ENCODE measurements at places on chromosomes 13 and 19. TPM values are rescaled to one million over a fixed set of nuclear protein-coding genes. Genes with fewer than 3 reads are reported as not detected.

Gene CGB1
- not detected for total RNA-seq

GRCh38 chr19:47819858-47820257 lies 1.9 kb upstream of the CRX start:
- no peak overlapping the region for H3K27ac ChIP-seq
- H3K36me3 ChIP-seq: no peaks in the 10 kb centered on the region
- no peaks in the 10 kb centered on the region for H3K4me1 ChIP-seq
- DNase-seq: no peak
- peaks cover 32% of the 10 kb centered on the region for H3K27me3 ChIP-seq

- DNase-seq: no peak
- no peaks in the 10 kb centered on the region for H3K4me1 ChIP-seq
- no peak overlapping the region for H3K27ac ChIP-seq
These were observed 13.9 kb downstream of the VSTM2B start for GRCh38 chr19:29539670-29540069.

DNA sequence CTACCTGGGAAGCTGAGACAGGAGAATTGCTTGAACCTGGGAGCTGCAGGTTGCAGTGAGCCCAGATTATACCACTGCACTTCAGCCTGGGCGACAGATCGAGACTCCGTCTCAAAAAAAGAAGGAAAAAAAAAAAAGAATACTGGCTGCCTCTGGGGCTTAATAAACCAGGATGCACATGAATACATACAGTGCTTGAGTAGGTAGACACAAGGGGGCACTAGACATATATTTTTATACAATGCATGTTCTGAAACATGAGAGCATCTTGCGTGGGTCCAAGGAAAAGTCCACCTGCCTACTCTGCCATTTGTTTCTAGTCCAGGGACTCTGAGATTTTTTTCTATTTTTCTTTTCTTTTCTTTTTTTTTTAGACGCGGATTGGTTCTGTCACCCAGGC lies 31.2 kb downstream of the KEAP1 start:
- H3K27me3 ChIP-seq: no peaks in the 10 kb centered on the region
- peaks cover 12% of the 10 kb centered on the region for H3K4me1 ChIP-seq
- H3K27ac ChIP-seq: no peak overlapping the region
- DNase-seq: peak; percentile 47

DNA sequence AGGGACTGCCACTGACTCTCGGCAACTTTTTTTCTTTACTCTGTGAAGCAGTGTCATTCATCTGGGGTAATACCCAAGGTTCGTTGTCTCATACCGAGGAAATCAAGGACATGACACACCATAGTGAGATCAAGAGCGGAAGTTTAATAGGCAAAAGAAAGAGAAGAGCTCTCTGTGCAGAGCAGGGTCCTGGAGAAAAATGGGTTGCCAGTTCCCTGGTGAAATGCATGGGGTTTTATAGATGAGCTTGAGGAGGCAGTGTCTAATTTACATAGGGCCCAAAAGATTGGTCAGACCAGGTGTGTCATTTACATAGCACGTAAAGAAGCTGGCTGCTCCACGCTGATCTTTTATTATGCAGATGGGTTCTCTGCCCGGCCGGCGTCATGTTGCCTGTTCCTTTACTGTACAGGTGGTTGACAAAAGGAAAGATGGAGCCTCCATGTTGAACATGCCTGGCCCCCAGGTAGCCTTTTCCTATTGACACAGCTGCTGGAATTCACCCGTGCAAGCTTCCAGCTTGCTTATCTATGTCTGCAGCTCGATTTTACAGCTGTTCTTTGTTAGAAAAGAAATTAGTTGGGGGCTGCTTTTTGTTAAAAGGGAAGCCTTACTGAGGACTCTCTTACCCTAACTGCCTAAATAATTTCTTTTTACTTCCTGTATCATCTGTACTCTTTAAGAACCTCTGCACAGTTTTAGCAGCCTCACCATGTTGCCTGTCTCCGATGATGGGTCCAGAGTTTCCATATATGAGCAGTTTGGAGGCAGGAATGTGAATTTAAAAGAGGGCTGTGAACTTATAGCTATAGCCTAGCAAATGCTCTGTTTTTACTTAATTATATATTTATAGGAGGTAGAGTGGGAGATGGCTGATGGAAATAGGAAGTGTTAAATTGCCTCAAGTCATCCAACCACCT lies 98.0 kb upstream of the DIAPH3 start:
- H3K4me3 ChIP-seq: no peak overlapping the region
- DNase-seq: no peak
- no peaks in the 10 kb centered on the region for H3K36me3 ChIP-seq
- no peak overlapping the region for H3K27ac ChIP-seq

Gene RETN
- 2.2 TPM for total RNA-seq

DNA sequence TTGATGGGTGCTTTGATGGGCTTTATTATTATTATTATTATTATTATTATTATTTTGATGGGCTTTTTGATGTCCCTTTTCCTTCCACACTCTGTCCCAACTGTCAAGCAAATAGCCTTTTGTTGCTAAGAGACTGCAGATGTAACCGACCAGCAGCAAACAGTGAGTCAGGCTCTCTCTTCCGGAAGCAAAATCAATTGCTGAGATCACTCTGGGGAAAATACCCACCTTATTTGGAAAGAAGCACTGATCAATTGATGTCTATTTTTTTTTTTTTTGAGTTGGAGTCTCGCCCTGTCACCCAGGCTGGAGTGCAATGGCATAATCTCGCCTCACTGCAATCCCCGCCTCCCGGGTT lies 2.9 kb downstream of the LDLR start:
- H3K36me3 ChIP-seq: peaks cover 61% of the 10 kb centered on the region
- peak; percentile 49 for DNase-seq
- H3K4me1 ChIP-seq: peaks cover 65% of the 10 kb centered on the region
- H3K27ac ChIP-seq: peak overlapping the region; percentile 75

DNA sequence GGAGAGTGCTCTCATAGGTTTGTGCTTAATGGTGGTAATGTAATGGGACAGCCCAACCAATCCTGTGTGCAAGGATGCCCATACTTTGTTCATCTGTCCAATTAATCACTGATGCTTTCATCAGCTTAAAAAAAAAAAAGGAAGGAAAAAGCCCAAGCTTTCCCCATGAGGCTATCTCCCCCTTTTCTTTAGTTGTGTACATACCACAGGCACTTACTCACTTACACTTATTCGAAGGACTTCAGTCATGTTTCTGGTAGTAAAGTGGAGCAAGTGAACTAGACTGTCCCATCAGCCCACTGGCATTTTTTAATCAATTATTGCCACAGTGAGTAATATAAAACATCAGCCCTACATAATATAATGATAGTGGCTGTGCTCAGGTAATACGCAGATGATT lies 183.5 kb upstream of the UFM1 start:
- no peak overlapping the region for H3K27ac ChIP-seq
- DNase-seq: no peak
- no peaks in the 10 kb centered on the region for H3K27me3 ChIP-seq

DNA sequence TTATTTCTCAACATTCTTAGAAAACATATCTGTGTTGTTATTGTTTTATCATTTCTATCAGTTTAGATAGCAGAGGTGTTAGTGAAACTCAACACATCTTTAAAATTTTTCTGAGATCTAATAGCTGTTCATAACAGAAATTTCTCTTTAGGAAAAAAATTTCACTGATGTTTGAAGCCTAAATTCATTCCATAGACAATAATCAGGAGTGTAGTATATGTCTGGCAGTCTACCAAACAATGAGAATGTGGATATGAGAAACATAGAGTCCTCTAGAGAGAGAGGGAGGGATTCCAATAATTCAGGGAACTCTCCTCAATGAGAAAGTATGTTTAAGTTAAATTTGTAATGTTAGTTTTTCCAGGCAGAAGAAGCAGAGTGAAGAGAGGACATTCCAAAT lies 118.2 kb upstream of the EDNRB start:
- no peak for DNase-seq
- H3K4me3 ChIP-seq: no peak overlapping the region
- no peak overlapping the region for H3K27ac ChIP-seq
- H3K27me3 ChIP-seq: peaks cover 14% of the 10 kb centered on the region
- no peaks in the 10 kb centered on the region for H3K36me3 ChIP-seq

DNA sequence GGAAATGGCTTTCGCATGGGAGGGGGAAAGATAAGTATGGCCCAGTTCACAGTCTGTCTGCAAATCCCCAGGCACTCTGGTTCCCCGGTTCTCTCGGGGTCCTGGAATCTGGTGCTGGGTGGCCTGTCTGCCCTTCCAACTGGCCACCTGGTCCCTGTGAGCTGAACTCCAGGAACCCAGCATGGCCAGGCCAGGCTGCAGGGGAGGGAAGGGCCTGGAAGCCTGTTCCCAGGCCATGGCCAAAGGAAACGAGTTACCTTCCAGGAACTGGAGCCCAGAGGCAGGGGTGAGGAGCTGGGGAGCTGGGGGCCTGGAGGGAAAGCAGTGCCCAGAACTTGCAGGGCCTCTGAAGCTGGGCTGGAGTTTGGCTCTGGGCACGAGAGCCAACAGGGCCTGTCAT lies 19.1 kb upstream of the PNMA8C start:
- no peak for DNase-seq
- H3K27ac ChIP-seq: no peak overlapping the region
- peaks cover 16% of the 10 kb centered on the region for H3K27me3 ChIP-seq
- H3K4me1 ChIP-seq: no peaks in the 10 kb centered on the region
- H3K4me3 ChIP-seq: no peak overlapping the region

GRCh38 chr13:48769107-48769704 lies 115.5 kb downstream of the CYSLTR2 start:
- H3K4me3 ChIP-seq: no peak overlapping the region
- peaks cover 21% of the 10 kb centered on the region for H3K4me1 ChIP-seq
- peaks cover 9% of the 10 kb centered on the region for H3K36me3 ChIP-seq
- H3K27ac ChIP-seq: no peak overlapping the region
- H3K27me3 ChIP-seq: peaks cover 16% of the 10 kb centered on the region

GRCh38 chr19:1239796-1240737 lies 1.5 kb upstream of the ATP5F1D start:
- peak overlapping the region; percentile 32 for H3K27ac ChIP-seq
- peaks cover 17% of the 10 kb centered on the region for H3K27me3 ChIP-seq
- H3K36me3 ChIP-seq: peaks cover 2% of the 10 kb centered on the region
- H3K4me3 ChIP-seq: peak overlapping the region; percentile 88
- peak; percentile 92 for DNase-seq
- peaks cover 37% of the 10 kb centered on the region for H3K4me1 ChIP-seq

- H3K27me3 ChIP-seq: no peaks in the 10 kb centered on the region
- H3K4me1 ChIP-seq: peaks cover 27% of the 10 kb centered on the region
- H3K36me3 ChIP-seq: peaks cover 3% of the 10 kb centered on the region
- no peak overlapping the region for H3K4me3 ChIP-seq
- no peak for DNase-seq
- H3K27ac ChIP-seq: peak overlapping the region; percentile 76
These were observed 117.4 kb upstream of the FNDC3A start for GRCh38 chr13:48858122-48858902.

DNA sequence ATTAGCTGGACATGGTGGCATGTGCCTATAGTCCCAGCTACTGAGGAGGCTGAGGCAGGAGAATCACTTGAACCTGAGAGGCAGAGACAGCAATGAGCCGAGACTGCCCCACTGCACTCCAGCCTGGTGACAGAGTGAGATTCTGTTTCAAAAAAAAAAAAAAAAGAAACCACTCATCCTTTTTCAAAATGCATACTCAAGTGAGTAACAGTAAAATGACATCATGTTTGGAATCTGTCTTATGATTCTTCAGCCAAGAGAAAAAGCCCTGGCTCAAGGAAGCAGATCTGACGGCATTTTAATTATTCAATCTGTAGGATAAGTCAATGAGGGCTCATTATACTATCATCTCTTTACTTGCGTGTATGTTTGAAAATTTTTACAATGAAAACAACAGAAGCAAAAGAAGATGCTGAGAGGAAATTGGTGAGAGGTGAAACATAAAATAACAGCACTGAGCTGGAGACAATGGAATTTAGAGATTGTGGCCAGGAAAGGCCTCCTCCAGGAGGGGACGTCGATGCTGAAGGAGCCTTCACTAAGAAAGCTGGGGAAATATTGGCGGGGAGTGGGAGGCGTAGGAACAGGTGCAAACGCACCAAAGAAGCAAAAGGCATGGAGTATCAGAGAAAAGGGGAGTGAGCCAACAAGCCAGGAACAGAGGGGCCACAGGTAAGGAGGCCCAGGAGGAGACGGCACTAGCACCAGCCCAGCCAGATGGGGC lies 12.9 kb upstream of the CCNE1 start:
- H3K4me1 ChIP-seq: no peaks in the 10 kb centered on the region
- no peaks in the 10 kb centered on the region for H3K36me3 ChIP-seq
- DNase-seq: no peak
- peaks cover 2% of the 10 kb centered on the region for H3K27me3 ChIP-seq
- no peak overlapping the region for H3K27ac ChIP-seq
- no peak overlapping the region for H3K4me3 ChIP-seq

DNA sequence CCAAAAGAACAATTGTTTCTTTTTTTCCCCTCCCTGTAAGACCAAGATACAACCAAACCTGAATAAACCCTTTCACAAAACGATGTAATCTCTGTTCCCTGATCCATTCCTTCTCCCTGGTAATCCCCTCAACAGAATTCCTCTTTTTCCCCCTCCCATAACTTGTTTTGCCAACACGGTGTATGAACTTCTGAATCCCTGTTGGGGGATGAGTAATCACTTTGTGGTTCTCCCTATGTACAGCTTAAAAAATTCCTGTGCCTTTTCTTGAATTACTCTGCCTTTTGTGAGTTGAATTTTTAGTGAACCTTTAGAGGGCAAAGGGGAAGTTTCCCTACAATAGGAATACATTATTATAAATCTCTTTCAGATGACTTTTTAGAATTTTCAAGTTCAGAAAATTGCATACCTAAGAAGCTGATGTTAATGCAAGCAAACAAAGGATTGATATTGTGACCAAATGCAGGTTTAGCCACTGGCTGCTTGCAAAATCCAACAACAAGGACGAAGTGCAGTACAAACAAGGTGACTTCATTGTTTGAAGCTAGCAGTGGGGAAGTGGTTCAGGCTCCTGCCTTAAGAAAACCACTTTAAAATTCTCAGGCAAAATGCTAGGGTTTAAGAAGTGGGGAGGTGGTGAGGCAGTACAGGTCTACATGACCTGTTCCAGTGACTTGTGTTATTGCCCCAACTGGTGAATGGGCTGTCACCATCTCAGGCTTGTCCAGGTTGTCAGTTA lies 15.0 kb upstream of the EPSTI1 start:
- no peaks in the 10 kb centered on the region for H3K36me3 ChIP-seq
- peaks cover 8% of the 10 kb centered on the region for H3K27me3 ChIP-seq
- peaks cover 5% of the 10 kb centered on the region for H3K4me1 ChIP-seq

Gene TNNI3
- total RNA-seq: not detected

DNA sequence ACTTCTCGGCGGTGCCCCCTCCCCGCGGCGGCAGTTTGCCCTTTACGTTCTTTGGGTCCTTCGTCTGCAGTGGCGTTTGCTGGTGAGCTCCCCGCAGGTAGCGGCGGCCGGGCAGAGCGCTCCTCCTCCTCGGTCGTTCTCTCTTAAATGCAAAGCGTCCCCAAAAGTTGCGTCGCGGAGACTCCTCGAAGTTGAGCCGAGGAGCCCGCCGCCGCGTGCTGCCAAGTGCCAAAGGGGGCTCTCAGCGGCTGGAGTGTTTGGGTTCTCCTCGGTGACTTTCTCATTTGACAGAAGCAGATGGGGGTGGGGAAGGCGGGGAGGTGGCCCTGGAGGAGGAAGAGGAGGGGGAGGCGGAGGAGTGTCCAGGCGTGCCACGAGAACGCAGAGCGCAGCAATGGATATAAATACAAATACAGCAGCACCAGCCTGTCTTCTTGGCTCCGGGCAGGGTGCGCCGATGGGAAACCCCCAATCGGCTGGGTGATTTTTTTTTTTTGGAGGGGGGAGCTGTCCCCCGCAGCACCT lies at the start of gene SOX21:
Gene SOX21, minus strand, starts transcription at position 259 of the 525 bp plus-strand sequence. CDS start 496 bp downstream, outside the sequence.
- no peak for DNase-seq
- peak within 1 kb of the TSS; percentile 57 for H3K27ac ChIP-seq
- peaks cover 76% of the 10 kb centered on the region for H3K27me3 ChIP-seq
- peaks cover 10% of the 10 kb centered on the region for H3K36me3 ChIP-seq
- H3K4me3 ChIP-seq: peak within 1 kb of the TSS; percentile 37

GRCh38 chr19:8569066-8569771 lies 8.0 kb downstream of the MYO1F start:
- peak overlapping the region; percentile 65 for H3K4me3 ChIP-seq
- peaks cover 84% of the 10 kb centered on the region for H3K4me1 ChIP-seq
- peak; percentile 91 for DNase-seq
- peak overlapping the region; percentile 95 for H3K27ac ChIP-seq
